ENCODE measurements at places on chromosomes 1 and 21.

- DNase-seq: no peak
These were observed 1.9 kb downstream of the LHX4 start for GRCh38 chr1:180231936-180232335.

GRCh38 chr1:83802460-83803152 lies 196.3 kb downstream of the TTLL7 start:
- peak; percentile 49 for DNase-seq

GRCh38 chr1:46183079-46183847 lies 7.0 kb upstream of the P3R3URF start:
- peak; percentile 74 for DNase-seq

DNA sequence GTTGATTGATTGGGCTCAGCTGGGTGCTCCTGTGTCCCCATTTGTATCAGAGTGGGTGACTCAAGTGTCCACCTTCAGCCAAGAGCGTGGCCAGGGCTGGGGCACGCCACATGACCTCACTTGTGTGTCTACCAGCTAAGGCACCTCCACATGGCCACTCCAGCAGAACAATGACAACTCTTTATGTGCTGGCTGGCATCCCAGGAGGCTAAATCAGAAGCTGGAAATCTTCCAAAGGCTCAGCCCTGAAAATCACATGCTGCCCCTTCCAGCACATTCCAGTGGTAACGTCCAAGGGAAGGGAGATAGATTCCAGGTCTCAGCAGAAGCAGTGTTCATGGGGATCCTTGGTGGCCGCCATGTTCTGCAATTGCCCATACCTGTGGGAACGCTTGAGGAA lies 585.5 kb downstream of the AJAP1 start:
- no peak for DNase-seq

DNA sequence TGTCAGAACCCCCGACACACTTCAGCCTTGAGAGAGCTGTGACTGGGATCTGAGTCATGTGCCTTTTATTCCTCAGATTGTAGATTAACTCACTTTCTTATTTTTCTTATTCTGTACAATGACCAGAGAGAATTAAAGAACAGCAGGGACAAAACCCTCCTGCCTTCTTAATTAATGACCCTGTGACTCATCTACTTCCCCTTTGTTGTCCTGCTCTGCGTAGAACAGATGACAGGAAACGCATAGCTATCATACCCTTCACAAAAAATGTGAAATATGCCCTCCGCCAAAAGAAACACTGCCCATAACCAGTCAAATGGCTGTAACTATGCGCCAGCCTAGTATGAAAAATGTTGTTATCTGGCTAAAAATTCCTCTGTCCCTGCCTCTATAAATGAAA lies 9.1 kb upstream of the PADI2 start:
- peak; percentile 47 for DNase-seq

DNA sequence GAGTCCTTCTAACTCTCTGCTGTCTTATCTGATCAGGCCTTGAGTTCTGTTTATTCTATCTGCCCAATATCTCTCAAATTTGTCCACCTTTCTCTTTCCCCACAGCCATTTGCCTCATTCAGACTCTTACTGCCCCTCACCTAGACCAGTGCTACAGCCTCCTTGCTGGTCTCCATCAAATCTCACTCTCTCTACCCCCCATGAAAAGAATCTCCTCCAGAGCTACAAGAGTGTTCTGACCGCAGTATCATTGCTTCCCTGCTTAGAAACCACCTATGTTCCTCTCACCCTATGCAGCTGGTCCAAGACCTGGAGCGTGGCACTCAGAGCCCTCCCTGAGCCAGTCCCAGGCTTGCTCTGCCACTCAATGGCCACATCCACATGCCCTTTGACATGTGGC lies 231.0 kb upstream of the JUN start:
- no peak for DNase-seq

- DNase-seq: peak; percentile 21
These were observed 17.4 kb upstream of the DPYD start for GRCh38 chr1:97938285-97938642.

DNA sequence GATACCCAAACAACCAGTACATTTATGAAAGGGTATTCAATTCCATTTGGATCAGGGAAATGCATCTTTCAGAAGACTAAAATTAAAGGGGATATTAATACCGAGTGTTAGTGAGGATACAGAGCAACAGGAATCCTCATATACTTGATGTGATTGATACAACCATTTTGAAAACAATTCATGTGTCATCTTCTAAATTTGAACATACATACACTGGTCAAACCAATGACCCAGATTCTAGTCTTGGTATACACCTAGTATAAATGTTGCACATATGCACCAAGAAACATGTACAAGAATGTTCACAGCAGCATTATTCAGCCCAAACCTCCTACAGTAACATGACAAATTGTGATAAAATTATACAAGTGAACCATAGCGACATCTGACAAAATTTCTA lies 58.6 kb downstream of the ZNF644 start:
- DNase-seq: no peak

DNA sequence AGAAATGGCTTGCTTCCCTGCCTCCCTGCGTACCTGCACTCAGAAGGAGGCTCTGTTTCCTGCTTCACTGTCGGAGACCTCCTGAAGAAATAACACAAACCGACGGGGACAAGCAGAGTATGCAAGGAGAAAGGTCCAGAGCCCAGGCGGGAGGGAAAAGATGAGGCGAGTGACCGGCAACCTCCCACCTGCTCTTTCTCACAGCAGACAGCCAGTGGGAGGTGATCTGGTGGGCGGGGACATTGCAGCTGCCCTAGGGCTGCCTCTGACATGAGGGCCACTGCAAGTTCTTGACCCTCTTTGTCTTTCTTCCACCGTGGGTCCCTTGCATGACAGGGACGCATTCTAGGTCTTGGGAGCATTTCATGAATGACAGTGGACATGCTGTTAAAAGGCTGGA lies 368.2 kb downstream of the CAMTA1 start:
- DNase-seq: no peak

GRCh38 chr1:76185207-76185606 lies 110.7 kb downstream of the ST6GALNAC3 start:
- DNase-seq: no peak

GRCh38 chr1:30422251-30422650 lies 301.1 kb downstream of the MATN1 start:
- no peak for DNase-seq

- DNase-seq: no peak
These were observed 18.6 kb downstream of the LYPD8 start for GRCh38 chr1:248736977-248737376.

GRCh38 chr1:51372561-51372960 lies 42.2 kb upstream of the TTC39A start:
- peak; percentile 6 for DNase-seq

DNA sequence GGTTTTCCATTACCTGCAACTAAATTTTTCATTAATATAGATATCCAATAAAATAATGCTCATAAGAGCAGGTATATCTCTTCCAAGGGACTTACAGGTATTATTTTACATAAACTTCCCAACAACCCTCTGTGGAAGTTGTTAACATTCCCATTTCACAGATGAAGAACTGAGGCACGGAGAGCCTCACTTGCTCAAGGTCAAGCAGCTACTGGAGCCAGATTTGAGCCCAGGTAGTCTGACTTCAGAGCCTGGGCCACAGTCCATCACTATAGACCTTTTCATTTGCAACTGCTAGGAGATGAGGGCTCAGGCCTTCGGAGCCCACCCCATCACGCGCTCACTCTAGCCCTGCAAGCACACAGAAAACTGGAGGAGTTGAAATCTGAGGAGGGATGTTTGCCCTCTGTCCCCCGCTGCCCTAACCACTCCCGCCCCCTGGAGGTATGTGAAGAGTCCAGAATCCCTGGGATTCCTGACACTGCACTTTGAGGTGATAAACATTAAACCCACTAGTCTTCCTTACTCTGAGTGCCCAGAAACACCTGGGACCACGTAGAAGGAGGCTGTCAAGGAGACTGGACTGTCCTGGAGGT lies 11.7 kb upstream of the ALPL start:
- no peak for DNase-seq

Measured in muscle of leg (tissue), 16 donors.